ENCODE measurements at places on chromosomes 3 and 15.

GRCh38 chr15:40251486-40252140 lies 12.8 kb downstream of the PAK6 start:
- no peak for DNase-seq

DNA sequence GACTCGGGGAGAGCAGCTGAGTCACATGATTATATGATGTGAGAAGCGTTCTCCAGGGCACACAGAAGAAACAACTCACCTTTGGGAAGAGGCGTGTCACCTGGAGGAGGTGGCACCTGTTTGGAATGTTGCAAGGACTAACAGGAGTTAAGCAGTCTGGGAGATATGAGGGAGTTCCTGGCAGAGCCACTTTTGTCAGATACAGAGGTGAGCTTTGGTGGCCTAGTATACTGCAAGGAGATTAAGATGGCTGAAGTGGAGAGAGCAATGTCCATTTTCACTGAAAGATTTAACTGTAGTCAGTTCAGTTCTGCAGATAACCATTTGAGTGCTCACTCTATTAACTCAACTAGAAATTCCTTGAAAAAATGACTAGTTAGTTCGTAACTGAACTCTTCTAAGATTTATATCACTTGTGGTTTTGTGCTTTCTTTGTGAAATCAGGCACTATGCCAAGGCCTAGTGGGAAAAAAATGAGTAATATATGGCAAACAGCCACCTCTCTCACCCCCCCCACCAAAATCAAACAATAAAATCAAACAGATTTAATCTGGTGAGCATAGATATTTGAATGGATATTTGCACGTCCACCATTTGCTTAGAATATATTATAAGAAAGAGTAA lies 61.3 kb downstream of the CRYBG3 start:
- peak; percentile 83 for DNase-seq

GRCh38 chr3:117433427-117433826 lies 723.8 kb downstream of the TUSC7 start:
- no peak for DNase-seq

- DNase-seq, result no peak
Measured at GRCh38 chr3:144772372-144772771, 800.7 kb downstream of the DIPK2A start.

DNA sequence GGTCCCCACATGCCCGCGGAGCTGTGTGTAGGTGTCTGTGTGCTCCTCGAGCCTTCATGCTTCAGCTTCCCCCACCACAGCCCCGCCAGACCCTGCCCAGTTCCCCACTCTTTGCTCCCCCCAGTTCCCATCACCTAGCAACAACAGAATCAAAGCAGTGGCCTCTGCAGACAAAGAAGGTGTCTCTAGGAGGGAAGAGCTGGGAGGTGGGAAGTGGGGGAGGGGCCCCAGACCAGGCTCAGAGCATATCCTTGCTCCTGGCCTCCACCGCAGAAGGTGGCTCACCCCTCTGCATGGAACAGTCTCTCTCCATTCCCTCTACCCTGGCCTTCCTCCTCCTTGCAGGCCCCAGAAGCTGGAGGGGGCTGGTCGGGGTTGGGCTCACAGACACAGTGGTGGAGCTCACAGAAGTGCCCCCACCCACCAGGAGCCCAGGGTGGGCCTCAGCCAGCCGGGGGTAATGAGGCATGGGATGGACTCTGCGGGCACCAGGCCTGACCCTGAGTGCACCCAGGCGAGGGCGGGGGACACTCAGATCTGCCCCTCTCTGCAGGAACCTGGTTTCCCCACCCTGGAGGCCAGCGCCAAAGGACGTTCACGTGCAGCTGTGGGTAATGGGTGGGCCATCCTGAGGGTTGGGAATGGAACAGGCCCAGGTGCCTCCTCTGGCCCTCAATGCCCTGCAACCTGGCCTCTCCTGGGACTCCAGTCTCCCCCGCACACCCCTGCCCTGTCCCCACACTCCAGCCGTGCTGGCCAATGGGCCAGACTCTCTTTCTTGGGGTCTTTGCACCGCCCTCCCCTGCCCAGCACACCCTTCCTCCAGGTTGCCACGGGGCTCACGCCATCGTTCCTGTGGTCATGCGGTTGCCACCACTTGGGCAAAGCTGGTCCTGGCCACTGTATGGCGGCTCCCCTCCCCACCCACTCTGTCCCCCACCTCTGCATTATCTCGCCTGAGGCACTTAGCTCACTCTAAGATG lies 53.4 kb downstream of the TPRA1 start:
- DNase-seq, result no peak

- DNase-seq, result peak; percentile 46
Measured at GRCh38 chr15:86608461-86609205, 529.0 kb downstream of the AGBL1 start.

DNA sequence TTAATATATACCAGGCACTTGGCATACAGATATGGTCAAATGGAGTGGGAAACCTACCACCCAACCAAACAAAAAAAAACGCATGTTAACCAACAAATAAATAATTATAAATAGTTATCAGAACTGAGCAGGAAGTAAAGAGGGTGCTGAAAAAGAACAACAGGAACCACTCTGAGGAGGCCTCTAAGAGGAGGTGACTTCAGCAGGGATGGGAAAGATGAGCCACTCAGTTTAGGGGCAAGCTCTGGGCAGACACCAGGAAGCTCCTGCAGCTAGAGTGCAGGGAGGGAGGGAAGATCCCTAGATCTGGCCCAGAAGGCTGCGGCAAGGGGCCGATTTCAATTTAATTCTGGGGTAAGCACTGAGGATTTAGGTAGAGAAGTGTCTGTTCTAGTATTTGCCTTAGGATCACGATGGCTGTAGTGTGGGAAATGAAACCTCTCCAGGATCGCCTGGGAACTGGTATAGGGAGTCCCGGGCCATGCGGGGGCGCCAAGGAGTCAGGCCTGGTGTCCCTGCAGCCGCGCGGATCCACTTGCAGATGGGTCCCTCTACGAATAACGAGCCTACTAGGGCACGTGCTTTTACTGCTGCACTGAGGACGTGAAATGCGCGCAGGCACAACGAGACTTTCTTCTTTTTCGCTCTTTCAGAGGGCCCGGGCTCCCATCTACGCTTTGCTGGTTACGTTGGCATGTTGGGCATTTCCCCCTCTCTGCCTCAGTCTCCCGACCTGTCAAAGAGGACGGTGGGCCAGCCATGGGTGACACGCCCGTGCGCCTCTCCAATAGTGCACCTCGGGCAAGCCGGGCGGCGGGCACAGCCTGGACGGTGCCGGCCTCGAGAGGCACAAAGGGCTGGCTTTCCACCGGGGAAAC lies 1.5 kb upstream of the LIMD1 start:
- peak; percentile 88 for DNase-seq

DNA sequence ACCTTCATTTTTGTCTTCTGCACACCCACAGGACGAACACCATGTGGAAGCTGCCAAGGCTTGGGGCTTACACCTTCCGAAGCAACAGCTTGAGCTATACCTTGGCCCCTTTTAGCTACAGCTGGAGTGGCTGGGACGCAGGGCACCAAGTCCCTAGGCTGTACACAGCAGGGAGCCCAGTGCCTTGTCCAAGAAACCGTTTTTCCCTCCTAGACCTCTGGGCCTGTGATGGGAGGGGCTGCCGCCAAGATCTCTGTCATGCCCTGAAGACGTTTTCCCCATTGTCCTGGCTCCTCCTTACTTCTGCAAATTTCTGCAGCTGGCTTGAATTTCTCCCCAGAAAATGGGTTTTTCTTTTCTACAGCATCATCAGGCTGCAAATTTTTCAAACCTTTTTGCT lies 7.8 kb downstream of the CNTN4 start:
- no peak for DNase-seq

DNA sequence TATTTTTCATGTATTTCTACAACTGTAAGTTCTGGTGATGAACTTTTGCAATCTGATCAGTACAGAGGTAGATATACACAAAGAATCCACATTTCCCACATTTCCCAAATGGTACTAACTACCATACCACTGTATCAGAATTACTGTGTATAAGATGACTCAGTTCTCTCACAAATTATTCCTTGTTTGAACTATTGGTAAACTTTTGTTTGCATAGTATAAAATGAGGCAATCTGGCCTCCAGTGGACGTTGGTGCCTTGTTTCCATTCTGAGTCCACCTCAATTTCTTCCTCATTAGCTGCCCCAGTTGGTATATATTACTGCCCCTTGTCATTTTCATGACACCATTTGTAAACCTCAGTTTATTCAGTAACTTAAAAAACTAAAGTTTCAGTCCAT lies 38.5 kb downstream of the SPTSSB start:
- DNase-seq, result no peak
